Activated CD8-positive, alpha-beta memory T cell treated with anti-CD3 and anti-CD28 coated beads for 24 hours (primary cell): ENCODE measurements at places on chromosomes 12 and 14.

DNA sequence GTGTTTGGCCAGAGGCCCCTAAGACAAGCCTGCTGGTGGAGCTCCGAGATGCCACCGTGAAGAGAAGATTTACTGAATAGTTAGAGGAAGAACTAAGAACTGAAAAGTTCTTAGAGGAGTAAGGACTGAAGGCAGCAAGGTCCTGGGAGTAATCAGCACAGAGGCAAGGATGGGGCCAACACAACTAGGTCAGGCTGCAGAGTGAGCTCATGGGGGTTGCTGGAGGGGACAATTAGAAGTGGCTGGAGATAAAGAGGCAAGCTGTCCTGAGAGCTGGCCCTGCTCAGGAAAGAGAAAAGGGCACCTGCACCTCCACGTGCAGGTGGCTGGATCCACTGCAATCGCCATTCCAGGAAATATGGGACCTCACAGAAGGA is 52.7 kb downstream of the NFKBIA start:
- DNase-seq = no peak

GRCh38 chr12:122006186-122006926 is 15.3 kb upstream of the BCL7A start:
- no peak for DNase-seq

- no peak for DNase-seq
Observed at GRCh38 chr14:95679148-95679815, 6.9 kb upstream of the TCL1B start.

- no peak for DNase-seq
Observed at GRCh38 chr12:53056901-53057300, 7.0 kb downstream of the TNS2 start.

DNA sequence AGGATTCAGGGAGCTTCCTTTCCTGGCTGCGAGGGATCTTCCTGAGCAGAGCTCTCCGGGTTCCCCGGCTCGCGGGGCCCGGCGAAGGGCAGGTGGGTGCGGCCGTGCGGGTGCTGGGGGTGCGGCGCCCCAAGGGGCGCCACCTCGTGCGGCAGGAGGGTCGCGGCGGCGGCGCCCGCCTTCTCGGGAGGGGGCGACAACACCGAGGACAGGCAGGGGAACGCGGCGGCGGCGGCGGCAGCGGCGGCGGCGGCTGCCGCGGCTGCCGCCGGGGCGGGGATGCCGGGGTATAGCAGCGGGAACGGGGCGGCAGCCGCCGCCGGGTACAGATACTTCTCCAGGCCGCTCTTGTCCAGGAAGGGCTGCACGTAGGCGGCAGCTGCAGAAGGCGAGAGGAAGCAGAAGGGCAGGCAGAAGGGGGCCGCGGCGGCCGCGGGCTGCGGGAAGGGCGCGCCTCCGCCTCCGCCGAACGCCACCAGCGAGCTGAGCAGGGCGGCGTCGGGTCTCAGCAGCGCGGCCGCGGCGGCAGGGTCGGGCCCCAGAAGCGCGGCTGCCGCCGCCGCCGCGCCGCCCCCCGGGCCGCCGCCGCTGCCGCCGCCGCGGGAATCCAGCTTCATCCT is 2.7 kb downstream of the BHLHE41 start:
- peak; percentile 68 for DNase-seq

DNA sequence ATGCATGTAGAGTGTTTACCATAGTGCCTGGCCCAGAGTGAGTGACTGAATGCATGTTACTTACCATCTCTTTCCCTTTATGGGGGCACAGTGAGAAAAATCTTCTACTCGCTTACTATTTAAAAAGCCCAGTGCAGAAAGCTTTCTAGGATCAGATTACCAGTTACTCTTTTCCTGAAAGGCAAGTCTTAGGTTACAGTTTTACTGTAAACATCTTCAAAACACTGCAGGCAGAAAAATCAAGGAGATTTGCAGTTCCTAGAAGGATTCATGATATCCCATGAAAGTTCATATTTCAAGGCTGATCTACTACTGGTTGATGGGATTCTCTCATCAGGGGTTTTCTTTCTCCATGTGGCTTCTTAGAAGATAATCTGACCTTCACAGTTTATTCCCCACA is 29.3 kb upstream of the DAAM1 start:
- no peak for DNase-seq

DNA sequence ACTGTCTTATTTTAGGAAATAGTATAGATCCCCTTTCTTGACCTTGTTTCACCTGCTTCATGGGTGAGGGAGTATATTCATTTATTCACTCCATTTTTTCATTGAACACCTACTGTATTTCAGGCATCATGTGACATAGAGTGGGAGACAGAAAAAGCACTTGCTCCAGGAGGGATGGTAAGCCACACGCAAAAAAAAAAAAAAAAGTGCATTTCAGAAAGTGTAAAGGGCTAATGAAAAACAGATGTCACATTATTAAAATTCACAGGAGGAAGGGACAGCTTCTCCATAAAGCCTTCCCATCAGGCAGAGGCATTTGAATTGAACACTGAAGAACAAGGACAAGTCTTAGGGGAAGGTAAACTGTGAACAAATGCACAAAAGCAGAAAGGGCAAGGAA is 7.5 kb downstream of the SLC8A3 start:
- no peak for DNase-seq

- no peak for DNase-seq
Observed at GRCh38 chr12:89960011-89960507, 251.4 kb upstream of the ATP2B1 start.

- no peak for DNase-seq
Observed at GRCh38 chr12:123233505-123234308, 471 bp downstream of the MTRFR start.

DNA sequence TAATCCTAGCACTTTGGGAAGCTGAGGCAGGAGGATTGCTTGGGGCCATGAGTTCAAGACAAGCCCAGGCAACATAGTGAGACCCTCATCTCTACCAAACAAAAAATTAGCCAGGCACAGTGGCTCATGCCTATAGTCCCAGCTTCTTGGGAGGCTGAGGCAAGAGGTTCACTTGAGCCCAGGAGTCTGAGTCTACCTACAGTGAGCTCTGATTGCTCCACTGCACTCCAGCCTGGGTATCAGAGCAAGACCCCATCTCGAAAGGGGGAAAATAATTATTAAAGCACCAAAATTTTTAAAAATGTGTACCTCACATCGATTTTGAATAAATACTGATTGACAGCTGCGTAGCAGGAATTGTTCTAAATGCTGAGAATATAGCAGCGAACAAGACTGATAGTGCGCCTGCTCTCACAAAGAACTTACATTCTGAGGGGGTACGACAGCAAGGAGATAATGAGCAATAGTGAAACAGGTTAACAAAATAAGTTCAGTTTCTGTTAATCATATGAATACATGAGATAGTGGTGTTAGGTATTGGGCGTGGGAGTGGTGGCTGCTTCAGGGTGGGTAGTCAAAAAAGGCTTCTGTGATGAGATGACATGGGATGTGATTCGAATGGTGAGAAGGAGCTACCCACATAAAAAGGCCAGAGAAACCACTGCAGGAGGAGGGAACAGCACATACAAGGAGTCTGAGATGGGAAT is 19.6 kb downstream of the HCFC2 start:
- no peak for DNase-seq

DNA sequence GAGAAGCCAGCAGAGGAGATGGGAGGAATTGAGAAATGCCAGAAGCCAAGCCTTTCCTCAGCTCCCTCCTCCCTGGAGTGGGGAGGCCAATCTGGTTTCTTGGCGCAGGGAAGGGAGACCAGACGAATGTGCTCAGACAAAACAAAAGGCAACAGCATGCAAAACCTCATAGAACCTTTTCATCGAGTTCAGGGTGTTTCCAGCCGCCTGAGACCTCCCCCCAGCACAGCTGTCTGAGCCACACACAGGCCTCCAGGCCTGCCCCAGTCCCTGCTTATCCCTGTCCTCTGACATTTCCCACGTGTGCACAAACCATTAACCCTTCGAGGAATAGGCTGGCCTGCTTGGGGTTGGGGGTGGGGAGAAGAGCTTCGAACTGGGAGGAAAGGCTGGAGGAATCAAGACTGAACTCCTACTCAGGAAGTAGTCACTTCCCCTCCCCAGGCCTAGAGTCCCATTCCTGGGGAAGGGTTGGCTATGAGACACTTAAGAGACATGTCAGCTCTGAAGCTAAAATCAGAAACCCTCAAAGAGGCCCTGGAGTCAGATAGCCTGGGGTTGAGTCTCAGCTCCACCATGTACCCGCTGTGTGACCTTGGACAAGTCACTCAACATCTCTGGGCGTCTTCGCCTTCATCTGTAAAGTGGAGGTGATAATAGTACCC is 10.7 kb downstream of the TBX3 start:
- no peak for DNase-seq

DNA sequence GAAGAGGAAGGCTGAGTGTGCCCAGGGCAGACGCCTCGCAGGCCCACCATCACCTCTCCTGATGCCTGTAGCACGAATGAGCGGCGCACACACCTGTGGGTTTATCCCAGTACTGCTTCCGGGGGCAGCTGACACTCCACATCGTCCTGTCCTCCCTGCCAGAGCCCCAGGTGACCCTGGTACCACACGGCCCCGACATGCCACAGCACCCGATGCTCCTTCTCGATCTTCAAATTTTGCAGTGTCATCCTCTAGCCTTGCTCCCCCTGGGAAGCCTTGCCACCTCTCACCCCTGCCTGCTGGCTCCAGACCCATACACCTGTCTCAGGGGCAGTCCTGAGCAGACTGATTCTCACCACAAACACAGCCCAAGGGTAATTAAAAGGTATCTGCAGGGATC is 40.6 kb downstream of the ANO2 start:
- DNase-seq = no peak

GRCh38 chr14:23182372-23183157 is 895 bp downstream of the SLC7A8 start:
- DNase-seq = peak; percentile 71

GRCh38 chr14:99157246-99157645 is 114.8 kb downstream of the BCL11B start:
- peak; percentile 44 for DNase-seq

DNA sequence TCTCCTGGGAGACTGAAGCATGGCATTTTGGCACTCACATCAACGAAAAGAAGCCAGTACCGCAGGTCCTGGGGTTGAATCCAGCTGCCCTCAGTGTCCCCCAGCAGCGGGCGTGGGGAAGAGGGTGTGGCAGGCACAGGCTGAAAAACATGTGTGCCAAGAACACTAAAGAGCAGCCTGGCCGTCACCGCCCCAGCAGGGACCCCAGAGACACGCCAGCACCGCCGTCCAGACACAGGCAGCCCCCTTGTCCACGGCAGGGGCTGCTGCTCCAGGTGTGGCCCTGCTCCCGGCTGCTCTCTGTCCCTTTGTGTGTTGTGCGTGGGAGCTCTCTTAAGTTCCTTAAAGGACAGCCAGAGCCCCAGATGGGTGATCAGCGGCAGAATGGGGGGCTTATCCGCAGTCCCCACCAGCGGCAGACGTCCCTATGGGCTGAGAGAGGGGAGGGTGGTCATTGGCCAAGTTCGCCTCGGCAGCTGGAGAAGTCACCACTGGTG is 556 bp downstream of the PHETA1 start:
- DNase-seq = no peak

- no peak for DNase-seq
Observed at GRCh38 chr12:19695244-19696098, 256.2 kb downstream of the AEBP2 start.

DNA sequence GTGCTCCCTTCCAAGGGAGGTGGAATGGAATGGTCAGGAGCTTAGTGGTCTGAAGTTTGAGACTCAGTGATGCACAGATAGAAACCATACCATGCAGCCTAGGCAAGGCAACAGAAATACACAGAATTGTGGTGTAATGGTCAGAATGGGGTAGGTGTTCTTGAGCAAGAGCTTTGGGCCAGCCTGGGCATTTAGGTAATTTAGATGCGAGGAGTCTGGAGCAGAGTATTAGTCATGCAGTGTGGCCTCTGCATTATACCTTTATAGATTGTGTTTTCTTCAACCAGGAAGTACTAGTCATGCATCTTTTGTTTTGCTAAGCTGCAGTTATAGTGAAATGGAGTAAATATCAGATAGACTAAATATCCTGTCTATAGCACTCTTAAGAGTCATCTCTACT is 118.3 kb downstream of the DAAM1 start:
- DNase-seq = no peak

DNA sequence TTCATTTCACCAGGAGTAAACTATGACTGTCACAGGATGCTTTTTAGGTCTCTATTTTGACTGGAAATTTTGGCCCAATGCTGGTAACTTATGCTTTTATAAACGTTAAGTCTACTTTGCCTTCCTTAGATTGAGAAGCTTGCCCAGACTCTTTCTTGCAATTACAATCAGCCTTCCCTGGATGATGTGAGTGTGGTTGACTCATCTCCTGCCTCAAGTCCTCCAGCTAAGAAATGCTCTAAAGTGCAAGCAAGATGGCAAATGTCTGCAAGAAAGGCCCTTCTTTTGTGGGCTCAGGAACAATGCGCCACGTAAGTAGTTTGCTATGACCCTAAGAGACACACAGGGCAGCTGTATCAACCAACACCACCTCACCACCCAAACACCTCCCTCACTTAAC is 96.9 kb downstream of the SYNE2 start:
- no peak for DNase-seq

DNA sequence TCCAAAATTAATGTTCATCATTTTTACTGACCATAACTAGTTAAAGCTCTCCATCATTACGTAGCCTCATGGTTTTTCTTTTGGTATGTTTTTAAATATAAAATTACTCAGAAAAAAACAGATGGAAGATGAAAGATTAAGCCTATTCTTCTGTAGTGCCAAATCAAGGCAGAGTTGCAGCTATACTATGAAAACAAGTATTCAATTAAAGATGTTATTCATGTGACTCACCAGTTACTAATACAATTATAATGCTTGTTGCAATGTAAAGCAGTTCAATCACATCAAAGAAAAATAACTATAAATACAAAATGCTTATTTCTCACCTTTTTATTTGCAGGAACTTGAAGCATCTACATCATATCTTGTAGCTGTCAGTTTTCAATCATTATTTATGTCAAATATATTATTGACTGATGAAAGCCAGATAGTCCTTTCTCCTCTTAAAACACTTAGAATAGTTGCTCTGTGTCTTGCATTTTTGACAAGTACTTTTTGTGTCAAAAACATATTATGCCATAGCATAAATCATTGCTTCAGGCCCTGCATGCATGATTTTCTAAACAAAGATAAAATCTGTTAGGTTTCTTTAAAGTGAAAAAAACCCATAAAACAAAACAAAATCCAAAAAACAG is 36.0 kb upstream of the TRHDE start:
- DNase-seq = no peak

DNA sequence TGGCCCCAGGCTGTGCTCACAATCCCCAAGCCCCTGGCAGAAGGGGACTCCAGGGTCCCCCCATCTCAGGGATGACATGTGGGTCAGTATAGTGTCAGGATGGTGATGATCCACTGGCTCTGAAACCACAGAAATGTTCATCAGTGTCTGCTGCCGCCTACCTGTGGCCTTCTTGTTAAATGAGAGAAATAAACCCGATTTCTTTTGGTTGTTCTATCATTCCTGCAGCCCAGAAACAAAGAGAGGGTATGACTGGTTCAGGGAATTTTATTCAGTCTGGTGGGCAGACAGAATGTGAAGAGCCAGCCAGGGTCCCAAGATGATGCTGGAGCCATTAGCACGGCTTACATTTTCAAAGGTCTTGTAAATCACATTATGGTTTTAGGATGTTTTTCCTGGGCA is 86.6 kb downstream of the CRADD start:
- DNase-seq = no peak

DNA sequence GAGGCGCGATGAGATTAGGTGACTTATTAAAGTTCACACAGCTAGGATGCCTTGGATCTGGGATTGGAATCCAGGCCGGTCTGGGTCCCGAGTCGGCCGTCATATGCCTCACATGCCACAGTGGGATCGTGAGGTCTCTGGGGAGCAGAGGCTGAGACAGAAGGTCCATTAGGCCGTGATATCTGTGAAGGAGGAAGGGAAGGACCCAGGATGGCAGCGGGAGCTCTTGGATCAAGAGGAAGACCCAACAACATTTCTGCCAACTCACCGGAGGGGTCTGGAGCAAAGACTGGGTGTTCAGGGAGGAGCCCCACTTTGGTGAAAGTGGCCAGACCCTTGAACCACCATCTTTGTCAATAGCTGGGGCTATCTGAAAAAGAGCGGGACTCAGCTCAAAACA is 242.9 kb downstream of the GLT1D1 start:
- no peak for DNase-seq
